ENCODE measurements at places on chromosomes 4 and X. TPM values are rescaled to one million over a fixed set of nuclear protein-coding genes. Genes with fewer than 3 reads are reported as not detected.

The GATA1 gene
- not detected for total RNA-seq

DNA sequence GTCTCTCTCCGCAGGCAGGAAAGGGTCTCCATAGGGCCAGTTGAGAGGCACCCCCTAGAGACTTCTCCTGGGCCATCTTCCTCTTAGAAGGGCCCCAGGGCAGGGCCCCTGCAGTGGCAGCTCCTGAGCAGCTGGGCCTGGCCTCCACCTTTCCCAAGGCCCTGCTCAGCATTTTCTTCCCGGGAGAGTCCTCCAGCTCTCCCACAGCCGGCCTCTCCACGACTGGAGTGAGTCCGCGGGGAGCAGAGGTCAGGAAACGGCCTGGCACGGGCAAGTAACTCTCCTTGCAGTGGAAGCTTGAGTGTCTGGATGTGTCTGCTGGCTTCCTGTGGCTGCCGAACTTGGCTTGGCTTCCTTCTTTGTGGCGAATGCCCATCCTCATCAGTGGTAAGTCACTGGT is 1.6 kb upstream of the LOC101059915 start:
- DNase-seq, result no peak

- peak; percentile 51 for DNase-seq
Measured at GRCh38 chr4:103032574-103032973, 13.1 kb upstream of the SLC9B1 start.

DNA sequence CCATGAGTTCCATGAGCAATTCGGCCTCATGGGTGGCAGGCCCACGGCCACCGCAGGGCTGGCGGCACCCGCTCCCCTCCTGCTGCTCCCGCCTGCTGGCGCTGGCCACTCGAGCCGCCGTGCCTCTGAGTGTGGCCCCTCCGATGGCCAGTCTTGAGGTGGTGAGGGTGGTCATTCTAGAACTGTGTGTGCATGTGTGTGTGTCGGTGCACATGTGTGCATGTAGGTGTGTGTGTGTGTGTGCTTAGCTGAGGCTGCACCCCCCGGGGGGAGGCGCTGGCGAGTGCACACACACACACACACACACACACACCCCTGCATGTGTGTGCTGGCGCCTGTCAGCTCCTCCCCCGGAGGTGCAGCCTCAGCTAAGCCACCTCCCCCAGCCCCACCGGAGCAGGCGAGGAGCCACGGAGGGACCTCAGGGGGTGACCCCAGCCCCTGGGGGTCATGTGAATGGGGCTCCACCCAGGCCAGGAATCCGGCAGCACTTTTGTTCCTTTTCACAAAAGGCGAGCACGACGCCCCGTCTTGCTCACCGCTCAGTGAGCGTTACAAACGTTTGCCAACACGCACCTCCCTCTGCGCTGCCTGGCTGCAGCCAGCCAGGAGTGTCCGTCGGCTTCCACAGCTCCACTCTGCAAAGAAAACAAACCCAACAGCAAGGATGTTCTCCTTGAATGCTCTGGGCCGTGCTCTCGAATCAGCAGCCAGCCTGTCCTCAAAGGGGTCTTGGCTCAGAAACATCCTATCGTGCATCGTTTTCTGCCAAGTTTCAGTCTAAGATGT is 29.9 kb downstream of the FGFRL1 start:
- peak; percentile 57 for DNase-seq

DNA sequence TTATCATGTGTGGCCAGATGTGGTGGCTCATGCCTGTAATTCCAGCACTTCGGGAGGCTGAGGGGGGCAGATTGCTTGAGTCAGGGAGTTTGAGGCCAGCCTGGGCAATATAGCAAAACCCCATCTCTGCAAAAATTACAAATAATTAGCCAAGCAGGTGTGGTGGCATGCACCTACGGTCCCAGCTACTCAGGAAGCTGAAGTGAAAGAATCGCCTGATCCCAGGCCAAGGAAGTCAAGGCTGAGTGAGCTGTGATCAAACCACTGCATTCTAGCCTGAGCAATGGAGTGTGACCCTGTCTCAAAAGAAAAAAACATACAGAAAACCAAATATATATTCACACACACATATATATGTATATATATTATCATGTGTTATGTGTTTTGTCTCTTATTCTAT is 15.0 kb downstream of the APELA start:
- DNase-seq, result no peak

DNA sequence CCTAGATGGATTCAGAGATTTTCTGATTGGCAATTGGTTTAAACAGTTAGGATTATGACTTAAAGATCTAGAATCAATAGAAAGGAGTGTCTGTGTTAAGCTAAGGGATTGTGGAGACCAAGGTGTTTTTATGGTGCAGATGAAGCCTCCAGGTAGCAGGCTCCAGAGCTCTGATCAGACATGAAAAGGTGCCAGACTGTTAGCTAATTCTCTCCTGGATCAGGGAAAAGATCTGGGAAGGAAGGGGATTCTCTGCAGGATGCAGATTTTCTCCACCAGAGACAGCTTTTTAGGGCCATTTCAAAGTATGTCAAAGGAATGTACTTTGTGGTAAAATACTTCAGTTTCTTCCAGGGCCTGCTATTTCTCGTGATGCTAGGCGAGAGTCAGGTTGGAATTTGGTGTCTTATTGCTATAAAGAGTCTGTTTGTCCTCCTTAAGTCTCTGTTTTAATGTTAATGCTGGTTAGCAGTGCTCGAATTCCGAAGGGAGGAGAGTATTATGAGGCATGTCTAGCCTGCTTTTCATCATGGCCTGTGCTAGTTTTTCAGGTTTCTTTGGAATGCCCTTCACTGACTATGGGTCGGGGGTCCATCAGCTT is 12.0 kb upstream of the GPR78 start:
- peak; percentile 25 for DNase-seq

DNA sequence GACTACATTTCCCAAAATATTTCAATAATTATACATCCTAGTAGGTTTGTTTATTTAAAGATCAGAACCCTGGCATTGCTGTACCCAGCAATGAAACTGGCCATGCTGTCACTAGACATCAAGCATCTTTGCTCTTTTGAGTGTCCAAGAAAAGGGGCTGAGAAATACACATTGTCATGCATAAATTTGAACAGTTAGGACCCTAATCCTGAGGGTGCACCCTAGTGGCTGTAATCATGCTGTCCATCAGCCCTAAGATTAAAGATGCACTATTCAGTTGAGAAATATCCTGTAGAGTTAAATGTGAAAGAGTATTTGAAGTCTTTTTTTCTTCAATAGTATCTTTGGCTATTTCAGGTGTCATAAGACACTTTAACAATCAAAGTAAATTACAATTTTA is 108.8 kb downstream of the NFKB1 start:
- DNase-seq, result peak; percentile 15
